ENCODE measurements at places on chromosomes 1 and 21.

- DNase-seq = no peak
Measured at GRCh38 chr1:88847643-88848042, 43.7 kb downstream of the GTF2B start.

DNA sequence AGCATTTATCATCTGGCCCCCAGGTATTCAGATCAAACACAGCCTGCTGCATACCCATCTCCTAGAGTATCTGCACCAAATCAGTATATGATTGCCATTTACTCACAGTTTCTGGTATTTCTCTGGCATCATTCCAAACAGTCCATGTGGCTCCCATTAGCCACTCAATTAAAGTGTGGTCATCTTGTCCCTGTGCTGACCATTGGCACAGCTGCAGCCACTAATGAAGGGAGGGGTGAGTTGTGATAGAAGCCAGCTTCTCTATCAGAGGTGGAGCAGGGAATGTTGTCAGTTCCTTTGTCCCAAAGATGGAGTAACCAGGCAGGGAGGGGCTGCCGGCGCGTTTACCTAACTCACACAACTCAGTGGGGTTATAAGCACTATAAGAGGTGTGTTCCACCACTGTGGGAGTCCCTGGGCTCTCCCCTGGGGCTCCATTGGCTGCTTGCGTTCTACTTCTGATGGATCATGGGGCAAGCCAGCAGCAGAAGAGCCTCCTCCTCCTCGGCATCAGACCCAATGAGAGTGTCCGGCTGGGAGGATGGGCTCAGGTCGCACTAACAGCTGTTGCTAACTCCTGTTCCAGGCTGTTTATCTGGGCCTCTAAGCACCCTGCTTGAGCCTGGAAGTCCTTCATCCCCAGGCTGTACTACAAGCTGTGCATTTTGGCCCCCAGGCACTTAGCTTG is 108.6 kb downstream of the GDAP2 start:
- no peak for DNase-seq

DNA sequence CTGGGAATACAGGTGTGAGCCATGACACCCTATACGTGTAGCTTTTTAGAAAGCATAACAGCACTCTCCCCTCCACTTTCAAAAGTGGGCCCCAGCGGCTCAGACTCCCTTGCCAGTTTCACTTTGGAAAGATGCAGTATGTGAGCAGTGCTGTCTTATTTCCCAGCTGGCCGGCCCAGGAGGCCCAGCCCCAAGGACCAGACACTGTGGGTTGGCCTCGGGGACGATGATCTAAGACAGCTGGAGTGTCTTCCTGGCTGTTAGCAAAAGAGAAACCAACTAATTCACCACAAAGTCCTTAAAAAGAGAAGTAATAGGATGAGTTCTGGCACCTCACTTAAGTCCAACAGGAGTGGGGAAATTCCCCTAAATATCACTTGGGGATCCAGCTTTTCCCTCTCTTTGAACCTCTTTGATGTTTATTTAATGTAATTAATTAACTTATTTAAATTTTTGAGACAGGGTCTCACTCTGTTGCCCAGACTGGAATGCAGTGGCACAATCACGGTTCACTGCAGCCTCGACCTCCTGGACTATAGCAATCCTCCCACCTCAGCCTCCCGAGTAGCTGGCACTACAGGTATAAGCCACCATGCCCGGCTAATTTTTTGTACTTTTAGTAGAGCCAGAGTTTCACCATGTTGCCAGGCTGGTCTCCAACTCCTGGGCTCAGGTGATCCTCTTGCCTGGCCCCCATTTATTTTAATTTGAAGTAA is 17.6 kb upstream of the CLIC4 start:
- no peak for DNase-seq

DNA sequence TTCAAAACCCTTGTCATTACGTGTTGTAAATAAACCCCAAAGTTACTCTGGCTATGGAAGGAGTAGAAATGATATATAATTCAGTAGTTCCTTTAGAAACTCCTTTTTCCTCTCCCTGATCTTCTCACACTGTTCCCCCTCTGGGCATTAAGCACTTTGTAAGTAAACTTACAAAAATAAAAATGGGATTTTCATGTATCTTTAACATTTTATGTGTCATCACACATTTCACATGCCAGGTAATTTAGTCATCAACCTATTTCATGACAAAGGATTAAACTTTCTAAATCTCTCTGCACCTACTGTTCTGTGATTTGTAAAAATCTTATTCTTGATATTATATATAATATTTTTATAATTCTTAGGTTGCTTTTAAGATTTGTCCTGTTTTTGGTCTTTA is 176.9 kb downstream of the NEK7 start:
- DNase-seq = no peak

GRCh38 chr1:228005511-228006033 is 1.2 kb upstream of the WNT3A start:
- no peak for DNase-seq

DNA sequence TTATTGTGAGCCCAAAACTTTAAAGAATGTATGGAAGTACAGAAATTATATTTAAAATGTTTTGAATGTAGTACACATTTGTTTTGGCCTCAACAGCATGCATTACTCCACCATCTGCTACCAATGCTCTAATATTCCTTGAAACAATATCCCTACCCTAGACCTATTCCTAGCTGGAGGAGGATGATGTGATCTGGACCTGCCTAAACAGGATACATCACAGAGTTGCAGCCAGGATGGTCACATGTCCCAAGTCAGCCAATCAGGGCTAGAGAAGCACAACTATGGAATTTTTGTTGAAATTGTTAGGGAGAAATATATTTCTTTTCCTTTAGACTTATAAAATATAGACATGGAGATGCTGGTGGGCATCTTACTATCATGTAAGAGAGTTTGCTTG is 623.3 kb upstream of the NR5A2 start:
- no peak for DNase-seq

GRCh38 chr1:235990330-235990795 is 74.5 kb downstream of the NID1 start:
- DNase-seq = no peak

Data from activated naive CD8-positive, alpha-beta T cell treated with anti-CD3 and anti-CD28 coated beads, Interleukin-2, amount 10 ng/mL, durations not matched to agents 7 days and 5 days (primary cell).